Small intestine (tissue), 16 donors: ENCODE measurements at places on chromosomes 5 and 9.
A peak's percentile ranks its signal among the peaks of the same experiment; 100 is the strongest.

DNA sequence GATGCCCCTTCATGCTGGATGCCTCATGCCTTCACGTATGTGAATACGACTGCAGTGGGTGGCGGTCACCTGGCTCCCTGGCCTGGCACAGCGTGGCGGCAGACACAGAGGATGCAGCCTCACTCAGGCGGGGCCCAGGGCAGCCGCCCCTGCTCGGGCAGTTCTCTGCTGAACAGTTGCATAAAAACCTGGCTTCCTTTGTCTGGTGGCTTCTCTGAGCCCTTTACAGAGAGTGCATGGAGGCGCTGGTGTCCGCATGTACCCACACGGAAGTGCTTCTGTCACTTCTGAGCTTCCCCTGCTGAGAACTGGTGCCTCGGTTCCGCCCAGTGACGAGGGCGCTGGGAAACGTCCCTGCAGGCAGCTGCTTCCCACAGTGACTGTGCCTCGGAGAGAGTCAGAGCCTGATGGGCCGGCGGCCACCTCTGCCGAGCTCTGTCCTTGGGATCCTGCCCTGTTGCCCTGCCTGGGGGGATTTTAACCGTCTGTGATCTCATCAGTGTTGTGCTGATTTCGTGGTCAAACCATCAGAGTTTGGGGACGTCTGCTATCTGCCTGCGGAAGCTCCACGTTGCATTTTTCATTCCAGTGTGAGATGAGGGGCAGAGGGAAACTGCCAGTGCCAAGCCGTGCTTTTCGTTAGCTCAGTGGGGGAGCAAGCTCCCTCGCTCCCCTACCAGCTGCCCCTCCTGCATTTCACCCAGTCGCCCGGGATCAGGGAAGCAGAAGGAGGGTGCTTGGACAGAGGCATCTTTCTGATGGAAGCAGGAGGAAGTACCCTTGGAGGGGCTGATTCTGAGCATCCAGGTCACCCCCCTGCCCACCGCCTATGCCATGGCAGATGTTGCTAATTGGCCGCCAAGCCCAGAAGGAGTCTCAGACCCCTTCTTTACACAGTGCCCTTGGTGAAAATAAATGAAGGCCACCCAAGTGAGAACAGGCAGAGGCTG is 153.0 kb upstream of the COL5A1 start:
- no peak for DNase-seq

- no peak for DNase-seq
Measured at GRCh38 chr9:124781967-124782660, 5.2 kb downstream of the OLFML2A start.

- no peak for DNase-seq
Measured at GRCh38 chr5:123094237-123094918, 5.3 kb downstream of the PRDM6 start.

- no peak for DNase-seq
Measured at GRCh38 chr5:131475541-131475941, 159.5 kb downstream of the RAPGEF6 start.

DNA sequence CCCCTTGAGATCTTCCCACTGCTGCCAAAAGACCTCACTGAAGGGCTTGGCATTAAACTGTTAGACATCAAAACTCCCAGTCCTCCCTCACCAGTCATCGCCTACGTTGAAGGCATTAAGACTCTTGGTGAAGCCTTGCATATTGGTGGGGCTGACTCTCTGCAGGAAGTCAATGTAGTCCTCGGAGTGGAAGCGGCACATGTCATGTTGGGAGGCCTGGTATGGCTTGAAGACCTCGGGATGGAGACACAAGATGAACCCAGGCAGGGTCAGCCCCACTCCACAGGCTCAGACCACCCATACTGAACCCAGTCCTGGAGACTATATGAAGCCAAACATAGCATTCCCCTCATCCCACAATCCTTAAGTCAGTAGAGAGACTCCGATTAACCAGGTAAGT is 1.9 kb downstream of the HDAC3 start:
- no peak for DNase-seq

DNA sequence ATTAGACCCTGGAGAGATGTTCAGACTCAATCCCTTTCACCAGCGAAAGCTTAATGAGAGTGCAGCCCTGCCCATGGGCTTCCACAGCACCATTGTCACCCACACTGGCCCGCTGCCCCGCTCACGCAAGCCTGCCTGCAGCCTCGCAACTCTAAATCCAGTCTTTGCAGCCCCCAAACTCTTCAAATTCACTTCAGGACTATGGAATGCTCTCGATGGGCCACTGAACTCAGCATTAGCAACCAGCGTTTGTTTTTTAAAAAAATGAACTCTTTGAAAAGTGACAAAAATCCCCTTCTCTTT is 17.1 kb downstream of the DCANP1 start:
- DNase-seq = no peak

GRCh38 chr5:124528838-124529237 is 217.6 kb downstream of the ZNF608 start:
- DNase-seq = no peak

- DNase-seq = no peak
Measured at GRCh38 chr5:52375969-52376368, 411.7 kb upstream of the ITGA1 start.

- no peak for DNase-seq
Measured at GRCh38 chr5:175588709-175589429, 69.0 kb upstream of the HRH2 start.

DNA sequence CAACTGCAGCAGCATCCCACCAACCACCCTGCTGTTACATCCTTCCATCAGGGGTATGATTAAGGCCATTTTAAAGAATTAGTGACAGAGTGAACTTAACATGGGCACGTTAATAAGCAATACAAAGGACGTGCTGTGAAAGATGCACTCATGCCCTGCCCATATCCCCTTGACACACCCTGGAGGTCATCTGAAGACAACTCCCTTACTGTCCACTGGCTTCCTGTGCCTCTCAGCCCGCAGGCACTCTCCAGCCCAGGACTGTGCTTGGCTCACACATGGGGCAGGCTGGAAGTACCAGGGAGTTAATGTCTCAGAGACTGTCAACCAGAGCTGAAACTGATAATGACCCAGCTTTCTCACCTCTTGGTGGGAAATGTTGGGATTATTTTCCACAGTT is 81.8 kb downstream of the TRIM36 start:
- DNase-seq = no peak

DNA sequence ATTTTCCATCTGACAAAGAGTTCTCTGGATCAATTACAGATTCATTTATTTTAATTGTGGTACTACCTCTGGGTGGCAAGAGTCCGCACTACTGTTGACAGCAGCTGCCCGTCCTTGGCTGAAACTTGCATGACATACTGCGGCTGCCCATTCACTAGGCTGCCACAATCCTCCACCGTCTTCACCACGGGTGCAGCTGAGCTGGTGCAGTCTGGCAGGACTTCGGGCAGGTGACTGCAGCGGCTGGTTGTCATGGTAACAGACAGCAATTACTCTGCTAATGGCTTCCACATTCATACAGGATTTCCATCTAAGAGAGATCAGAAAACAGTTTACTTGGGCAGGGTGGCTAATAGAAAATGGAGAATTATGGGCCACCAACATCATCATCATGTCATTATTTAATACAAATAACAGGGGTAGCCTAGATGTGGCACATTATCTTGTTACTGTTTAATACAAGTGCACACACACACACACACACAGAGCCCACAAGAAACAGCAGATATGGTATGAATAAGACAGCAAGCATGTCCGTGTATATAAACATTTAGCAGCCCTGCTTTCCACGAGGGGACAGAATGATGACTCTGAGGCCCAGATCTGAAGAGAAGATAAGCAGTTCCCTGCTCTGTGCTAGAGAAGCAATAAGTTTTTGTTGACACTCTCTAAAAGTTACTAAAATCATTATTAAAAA is 112.3 kb downstream of the MARCHF3 start:
- peak; percentile 26 for DNase-seq

GRCh38 chr9:115596021-115596745 is 478.2 kb upstream of the TNC start:
- DNase-seq = no peak

DNA sequence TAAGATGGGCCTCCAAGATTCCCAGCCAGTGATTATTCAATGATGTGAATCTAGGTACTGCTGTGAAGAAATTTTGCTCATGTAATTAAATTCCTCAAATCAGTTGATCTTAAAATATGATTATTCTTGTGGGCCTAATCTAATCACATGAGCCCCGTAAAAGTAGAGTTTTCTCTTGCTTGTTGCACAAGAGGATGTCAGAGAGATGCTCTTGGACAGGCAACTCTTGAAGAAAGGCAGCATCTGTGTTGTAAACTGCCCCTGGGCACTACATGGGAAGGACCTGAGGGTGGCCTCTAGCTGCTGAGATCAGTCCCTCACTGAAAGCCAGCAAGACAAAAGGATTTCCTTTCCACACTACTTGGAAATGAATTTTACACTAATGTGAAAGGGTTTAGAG is 132.9 kb downstream of the TRPM3 start:
- no peak for DNase-seq

- no peak for DNase-seq
Measured at GRCh38 chr9:82080265-82080664, 91.7 kb downstream of the SPATA31D1 start.

GRCh38 chr9:72596451-72597180 is 75.2 kb downstream of the TMC1 start:
- no peak for DNase-seq

DNA sequence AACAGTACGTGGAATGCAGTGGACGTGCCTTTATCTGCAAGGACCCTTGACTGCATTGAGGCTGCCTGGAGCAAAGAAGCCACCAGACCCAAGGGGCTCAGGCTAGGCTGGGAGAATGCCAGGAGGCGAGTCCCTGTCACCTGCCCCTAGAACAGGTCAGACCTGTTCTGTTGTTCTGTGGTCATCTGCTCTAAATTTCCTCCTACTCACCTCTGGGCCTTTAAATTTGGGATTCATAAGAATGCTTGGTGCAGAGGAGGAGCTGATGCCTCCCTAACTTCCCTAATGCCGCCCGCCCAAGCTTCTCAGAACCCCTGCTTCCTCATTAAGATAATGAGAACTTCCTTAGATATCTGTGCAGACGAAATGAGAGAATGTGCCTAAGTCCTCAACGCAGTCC is 32.0 kb downstream of the DAPK1 start:
- no peak for DNase-seq

DNA sequence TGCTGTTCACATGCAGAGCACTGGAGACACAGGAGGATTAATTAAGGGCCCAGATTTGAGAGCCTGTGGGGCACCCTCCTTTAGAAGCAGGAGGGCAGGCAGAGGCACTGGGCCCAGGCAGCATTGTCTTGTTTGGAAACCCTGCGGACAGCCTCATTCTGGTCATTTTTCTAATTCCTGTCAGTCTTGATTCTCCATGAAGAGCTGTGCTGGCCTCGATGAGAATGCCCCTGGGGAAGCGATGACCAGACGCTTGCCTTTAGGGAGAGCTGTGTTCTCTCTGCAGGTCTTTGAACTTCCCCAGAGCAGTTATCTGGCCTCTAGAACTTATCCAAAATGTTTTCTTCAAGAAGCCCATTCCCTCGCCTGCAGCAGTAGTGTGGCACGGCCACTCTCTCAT is 117.8 kb upstream of the PTCH1 start:
- DNase-seq = no peak

DNA sequence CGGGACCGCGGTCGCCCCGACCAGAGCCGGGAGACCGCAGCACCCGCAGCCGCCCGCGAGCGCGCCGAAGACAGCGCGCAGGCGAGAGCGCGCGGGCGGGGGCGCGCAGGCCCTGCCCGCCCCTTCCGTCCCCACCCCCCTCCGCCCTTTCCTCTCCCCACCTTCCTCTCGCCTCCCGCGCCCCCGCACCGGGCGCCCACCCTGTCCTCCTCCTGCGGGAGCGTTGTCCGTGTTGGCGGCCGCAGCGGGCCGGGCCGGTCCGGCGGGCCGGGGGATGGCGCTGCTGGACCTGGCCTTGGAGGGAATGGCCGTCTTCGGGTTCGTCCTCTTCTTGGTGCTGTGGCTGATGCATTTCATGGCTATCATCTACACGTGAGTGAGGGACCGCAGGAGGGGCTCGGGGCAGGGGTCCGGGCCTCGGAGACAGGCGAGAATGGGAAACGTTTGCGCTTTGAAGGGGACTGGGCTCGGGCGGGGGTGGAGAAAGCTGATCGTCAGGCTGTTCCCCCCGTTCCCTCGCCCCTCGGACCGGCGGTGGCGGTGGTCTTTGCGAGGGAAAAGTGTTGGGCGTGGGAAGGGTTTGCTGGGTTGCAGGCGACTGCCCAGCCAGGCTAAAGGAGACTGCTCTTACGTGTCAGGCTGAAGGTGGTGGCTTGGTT is 457 bp downstream of the UGCG start:
- DNase-seq = no peak

DNA sequence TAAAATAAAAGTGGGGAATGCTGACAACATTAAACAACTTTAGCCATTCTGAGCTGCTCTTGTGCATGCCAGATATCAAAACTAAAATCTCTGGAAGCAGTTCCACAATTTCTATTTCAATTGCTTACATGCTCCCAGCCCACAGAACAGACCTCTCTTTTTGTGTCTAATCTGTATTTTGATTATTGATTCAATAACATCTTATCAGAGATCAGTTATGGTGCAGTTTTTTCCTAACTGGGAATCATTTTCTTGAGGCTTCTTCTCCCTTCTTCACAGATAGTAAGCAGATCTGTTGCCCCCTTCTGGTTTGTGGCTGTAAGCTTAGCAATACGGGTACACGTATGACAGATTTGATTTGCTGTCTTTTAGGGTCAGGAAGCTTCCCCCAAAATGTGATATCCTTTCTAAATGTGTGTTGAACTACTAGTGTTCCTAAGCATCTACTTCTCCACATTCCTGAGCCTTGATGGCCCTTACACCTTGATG is 39.4 kb downstream of the MRPS27 start:
- DNase-seq = peak; percentile 5

GRCh38 chr5:37165761-37166160 is 83.4 kb downstream of the CPLANE1 start:
- DNase-seq = peak; percentile 37

GRCh38 chr5:129097498-129098296 is 3.1 kb downstream of the ISOC1 start:
- no peak for DNase-seq

GRCh38 chr9:73294336-73294735 is 142.7 kb downstream of the ANXA1 start:
- DNase-seq = no peak

- DNase-seq = no peak
Measured at GRCh38 chr5:164119806-164120447, 614.5 kb downstream of the MAT2B start.

DNA sequence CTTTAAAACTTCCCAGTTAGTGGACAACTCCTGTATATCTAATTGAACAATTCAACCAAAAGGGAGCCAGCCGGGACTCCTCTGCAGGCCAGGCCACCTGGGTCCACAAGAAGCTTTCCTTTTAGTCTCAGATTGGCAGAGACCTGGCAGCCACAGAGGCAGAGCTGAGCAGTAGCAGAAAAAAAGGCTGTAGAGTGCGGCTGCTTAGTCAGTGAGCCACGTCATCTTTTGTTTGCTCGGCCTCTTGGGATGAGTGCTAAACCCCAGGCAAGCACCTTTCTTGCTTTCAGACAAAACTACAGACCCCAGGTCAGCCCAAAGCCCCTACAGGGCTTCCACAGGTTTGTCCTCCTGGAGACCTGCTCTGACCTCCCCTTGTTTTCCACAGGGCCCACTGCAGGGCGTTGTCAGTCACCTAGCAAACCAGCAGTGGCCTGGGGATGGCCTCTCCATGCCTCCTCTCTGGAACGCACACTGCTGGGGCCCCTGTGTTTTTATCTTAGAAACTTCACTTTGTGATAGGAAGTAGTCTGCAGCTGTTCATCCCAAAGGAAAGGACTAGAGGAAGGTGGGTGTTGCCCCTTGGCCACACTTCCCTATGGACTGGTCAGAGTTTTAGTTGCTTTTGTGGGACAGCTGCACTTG is 49.9 kb downstream of the SHB start:
- DNase-seq = no peak

- DNase-seq = peak; percentile 83
Measured at GRCh38 chr5:43007246-43007910, 32.7 kb downstream of the ANXA2R start.
